ENCODE measurements at places on chromosomes 11 and 22. TPM values are rescaled to one million over a fixed set of nuclear protein-coding genes. Genes with fewer than 3 reads are reported as not detected.

DNA sequence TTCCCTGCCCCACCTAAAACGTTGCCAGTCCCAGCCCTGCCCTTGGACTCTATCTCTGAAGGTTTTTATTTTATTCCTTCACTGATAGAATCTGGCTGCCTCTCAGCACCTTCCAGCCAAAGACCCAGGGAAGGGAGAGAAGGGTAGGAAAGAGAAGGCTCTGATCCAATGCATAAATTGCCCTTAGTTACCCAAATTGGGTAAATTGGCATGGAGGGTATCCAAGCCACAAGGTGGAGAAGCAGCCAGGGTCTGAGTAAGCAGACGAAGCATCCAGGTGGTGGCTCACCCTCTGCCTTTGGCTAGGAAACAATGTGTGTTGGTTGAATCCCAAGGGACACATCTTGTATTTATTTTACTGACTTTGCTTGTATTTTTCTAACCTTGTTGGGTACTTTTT lies 89.0 kb downstream of the FEZ1 start:
- peaks cover 4% of the 10 kb centered on the region for H3K36me3 ChIP-seq
- no peaks in the 10 kb centered on the region for H3K27me3 ChIP-seq
- no peak overlapping the region for H3K27ac ChIP-seq
- no peak for DNase-seq

DNA sequence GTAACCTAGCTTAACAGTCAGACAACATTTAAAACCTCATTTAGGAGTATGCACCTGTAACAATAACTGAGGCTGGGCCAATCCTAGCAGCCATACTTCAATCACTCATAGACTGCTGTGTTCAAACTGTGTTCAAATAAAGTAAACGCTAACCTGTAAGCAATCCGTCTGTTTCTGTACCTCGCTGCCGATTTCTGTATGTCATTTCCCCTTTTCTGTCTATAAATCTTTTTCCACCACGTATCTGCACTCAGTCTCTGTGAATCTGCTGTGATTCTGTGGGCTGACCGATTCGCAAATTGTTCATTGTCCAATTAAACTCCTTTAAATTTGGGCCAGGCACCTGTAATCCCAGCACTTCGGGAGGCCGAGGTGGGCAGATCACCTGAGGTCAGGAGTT lies 12.3 kb downstream of the APOBEC3H start:
- DNase-seq: no peak
- H3K27me3 ChIP-seq: peaks cover 6% of the 10 kb centered on the region
- H3K4me3 ChIP-seq: no peak overlapping the region
- no peaks in the 10 kb centered on the region for H3K4me1 ChIP-seq
- no peaks in the 10 kb centered on the region for H3K36me3 ChIP-seq

DNA sequence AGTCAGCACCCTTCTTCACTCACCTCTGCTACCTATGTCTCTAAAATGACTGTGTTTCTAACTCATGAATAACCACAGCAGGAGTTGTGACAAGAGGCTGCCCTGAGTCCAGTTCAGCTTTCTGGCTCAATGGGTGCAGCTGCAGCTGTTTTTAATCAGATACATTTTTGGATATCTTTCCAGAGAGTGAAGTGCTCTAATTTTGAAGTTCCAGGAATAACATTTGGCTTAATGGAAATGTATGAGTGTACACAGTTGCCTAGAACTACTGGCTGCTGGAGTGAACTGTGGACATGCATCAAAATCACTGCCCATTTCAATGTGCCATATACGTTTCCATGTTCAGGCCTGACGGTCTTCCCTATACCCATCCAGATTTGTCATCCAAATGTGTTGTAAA lies 769.5 kb upstream of the ANO3 start:
- H3K4me1 ChIP-seq: no peaks in the 10 kb centered on the region
- H3K27me3 ChIP-seq: no peaks in the 10 kb centered on the region
- H3K4me3 ChIP-seq: no peak overlapping the region
- no peak overlapping the region for H3K27ac ChIP-seq

DNA sequence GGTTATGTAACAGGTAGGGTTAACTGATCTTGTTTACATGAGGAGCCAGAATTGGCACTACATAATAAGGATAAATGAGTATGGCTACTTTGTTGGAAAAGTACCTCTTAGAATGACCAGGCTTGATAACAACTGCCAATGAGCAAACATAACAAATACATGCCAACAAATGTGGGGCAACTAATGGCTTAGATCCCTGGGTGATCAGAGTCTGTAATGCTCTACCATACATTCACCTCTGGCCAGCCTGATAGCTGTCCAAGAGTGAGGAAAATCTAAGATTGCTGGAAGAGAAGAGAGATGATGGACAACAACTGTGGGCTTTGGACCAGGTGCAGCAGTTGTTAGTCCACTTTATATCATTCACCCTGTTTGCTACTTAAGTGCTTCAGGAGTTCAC lies 1025.0 kb downstream of the NTM start:
- no peaks in the 10 kb centered on the region for H3K36me3 ChIP-seq
- H3K27me3 ChIP-seq: no peaks in the 10 kb centered on the region
- no peak overlapping the region for H3K27ac ChIP-seq
- no peaks in the 10 kb centered on the region for H3K4me1 ChIP-seq
- DNase-seq: peak; percentile 75
- no peak overlapping the region for H3K4me3 ChIP-seq

GRCh38 chr11:74846770-74847169 lies 98.1 kb downstream of the RNF169 start:
- no peak overlapping the region for H3K27ac ChIP-seq
- DNase-seq: no peak
- no peak overlapping the region for H3K4me3 ChIP-seq
- no peaks in the 10 kb centered on the region for H3K27me3 ChIP-seq
- no peaks in the 10 kb centered on the region for H3K4me1 ChIP-seq
- peaks cover 78% of the 10 kb centered on the region for H3K36me3 ChIP-seq

DNA sequence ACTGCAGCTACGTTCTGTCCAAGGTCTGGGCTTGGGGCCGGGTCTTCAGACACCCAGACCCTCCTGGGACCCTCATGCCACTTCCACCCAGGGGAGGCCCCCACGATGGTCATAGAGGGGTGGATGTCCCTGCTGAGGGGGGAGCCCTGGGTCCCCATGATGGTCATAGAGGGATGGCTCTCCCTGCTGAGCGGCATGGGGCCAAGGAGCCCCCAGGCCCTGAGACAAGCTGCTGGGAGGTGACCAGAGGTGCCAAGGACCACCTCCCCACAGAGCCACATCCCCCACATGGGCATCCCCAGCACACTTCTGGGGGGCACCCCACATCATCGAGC lies 7.2 kb downstream of the MUC5B start:
- no peaks in the 10 kb centered on the region for H3K27me3 ChIP-seq
- no peak overlapping the region for H3K27ac ChIP-seq

DNA sequence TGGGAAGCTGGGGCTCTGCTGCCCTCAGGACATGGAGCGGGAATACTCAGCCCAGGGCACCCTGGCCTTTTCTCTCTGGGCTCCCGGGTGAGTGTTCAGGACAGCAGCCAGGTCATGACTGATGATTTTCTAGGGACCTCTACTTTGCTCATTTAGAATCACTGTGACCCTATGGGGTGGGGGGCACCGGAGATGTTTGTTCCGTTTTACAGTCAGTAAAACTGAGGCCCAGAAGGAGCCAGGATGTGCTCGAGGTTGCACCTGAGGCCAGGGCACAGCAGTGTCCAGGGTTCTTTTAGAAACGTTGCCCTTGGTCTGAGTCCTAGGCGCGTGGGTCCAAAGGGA lies 48.1 kb downstream of the SMIM38 start:
- no peak for DNase-seq
- no peaks in the 10 kb centered on the region for H3K36me3 ChIP-seq
- no peak overlapping the region for H3K4me3 ChIP-seq
- peaks cover 4% of the 10 kb centered on the region for H3K4me1 ChIP-seq
- H3K27me3 ChIP-seq: no peaks in the 10 kb centered on the region
- no peak overlapping the region for H3K27ac ChIP-seq

DNA sequence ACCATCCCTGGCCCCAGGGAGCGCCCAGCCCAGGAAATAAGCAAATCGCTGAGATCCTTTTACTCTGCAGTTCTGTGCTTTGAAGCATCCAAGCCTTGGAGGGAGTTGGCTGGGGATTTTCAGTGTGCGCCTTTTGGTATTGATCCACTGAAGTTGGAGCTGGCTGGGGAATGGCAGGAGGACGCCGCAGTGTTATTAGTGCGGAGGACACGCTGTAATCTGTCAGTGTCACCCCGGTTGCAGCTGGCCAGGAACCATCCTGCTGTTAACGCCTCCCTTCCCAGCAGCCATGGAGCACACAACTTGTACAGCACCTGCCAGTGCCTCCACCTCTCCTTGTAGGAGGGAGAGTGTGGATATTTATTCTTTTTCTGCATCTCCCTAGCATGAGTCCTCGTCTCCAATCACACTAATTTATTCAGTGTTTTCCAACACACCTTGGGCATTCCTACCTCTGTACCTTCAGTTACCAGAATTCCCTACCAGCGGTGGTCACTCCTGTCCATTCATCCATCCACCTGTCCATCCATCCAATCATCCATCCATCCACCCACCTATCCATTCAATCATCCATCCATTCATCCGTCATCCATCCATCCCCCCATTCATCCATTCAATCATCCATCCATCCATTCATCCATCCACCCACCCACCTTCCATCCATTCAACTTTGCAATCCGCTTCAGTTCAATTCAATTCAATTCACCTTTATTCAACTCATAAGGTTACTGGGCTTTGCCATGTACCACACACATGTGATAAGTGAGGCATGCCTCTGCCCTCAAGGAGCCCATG lies 21.9 kb upstream of the EIF3D start:
- DNase-seq: no peak
- no peaks in the 10 kb centered on the region for H3K36me3 ChIP-seq
- H3K27ac ChIP-seq: no peak overlapping the region

GRCh38 chr11:17014321-17014832 lies at the start of gene PLEKHA7:
TSS of gene PLEKHA7 (minus strand) at chr11:17014414. CDS start at chr11:17014401, 13 bp downstream.
- no peak for DNase-seq
- peak within 1 kb of the TSS; percentile 62 for H3K27ac ChIP-seq
- H3K4me1 ChIP-seq: peaks cover 22% of the 10 kb centered on the region
- H3K27me3 ChIP-seq: no peaks in the 10 kb centered on the region

GRCh38 chr11:20364341-20364792 lies 853 bp downstream of the HTATIP2 start:
- H3K27me3 ChIP-seq: no peaks in the 10 kb centered on the region
- peaks cover 41% of the 10 kb centered on the region for H3K4me1 ChIP-seq
- no peak for DNase-seq
- H3K4me3 ChIP-seq: peak overlapping the region; percentile 85
- H3K36me3 ChIP-seq: peaks cover 14% of the 10 kb centered on the region

KRTAP5-10 gene
- not detected for total RNA-seq

TRIM6 gene
- 2.6 TPM for total RNA-seq

CRYBB3 gene
- not detected for total RNA-seq

TMEM9B gene
- 13.3 TPM for total RNA-seq

NCAM1 gene
- total RNA-seq: 93.7 TPM

ARFGAP3 gene
- total RNA-seq: 43.2 TPM

BBS1 gene
- 69.7 TPM for total RNA-seq

HPX gene
- total RNA-seq: 0.50 TPM

All from esophagus muscularis mucosa (tissue), 4 donors.